Stimulated activated CD4-positive, alpha-beta T cell treated with anti-CD3 and anti-CD28 coated beads, Interleukin-2, amount 100 ng/mL, for 48 hours (primary cell): ENCODE measurements at places on chromosomes 1 and 21.

- DNase-seq = no peak
Measured at GRCh38 chr21:36704958-36705678, 6.2 kb downstream of the SIM2 start.

DNA sequence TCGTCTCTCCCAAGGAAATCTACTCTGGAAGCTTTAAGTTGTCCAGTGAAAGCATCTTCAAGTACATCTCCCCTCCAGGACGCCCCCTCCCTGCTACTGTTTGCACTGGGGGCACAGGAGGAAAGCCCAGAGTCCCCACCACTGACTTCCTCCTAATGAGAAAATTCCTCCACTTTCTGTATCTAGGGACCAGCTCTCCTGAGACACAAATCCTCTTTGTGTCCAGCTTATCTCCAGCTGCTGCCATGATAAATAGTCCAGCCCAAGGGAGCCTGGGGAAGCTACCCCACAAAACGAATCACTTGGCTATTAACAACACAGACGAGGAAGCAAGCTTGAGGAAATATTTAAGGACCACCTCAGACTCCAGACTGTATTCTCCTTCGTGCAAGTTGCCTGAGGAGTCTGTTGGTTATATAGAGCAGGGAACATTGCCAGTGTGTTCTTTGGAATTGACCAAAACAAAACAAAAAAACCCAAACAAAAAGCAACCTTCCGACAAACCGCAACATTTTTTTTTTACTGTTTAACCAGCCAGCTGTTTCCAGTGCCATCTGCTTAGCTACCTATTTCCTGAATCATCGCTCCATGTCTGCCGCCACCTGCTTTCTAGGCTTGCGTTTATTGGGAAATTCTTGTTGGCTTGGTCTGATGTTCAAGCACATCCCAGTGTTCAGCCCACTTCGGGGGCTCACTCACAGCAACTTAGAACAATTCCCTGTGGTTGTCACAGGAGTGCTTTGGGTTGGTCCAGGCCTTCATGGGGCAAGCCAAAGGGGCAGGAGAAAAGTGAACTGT lies 7.7 kb downstream of the C1orf226 start:
- no peak for DNase-seq

DNA sequence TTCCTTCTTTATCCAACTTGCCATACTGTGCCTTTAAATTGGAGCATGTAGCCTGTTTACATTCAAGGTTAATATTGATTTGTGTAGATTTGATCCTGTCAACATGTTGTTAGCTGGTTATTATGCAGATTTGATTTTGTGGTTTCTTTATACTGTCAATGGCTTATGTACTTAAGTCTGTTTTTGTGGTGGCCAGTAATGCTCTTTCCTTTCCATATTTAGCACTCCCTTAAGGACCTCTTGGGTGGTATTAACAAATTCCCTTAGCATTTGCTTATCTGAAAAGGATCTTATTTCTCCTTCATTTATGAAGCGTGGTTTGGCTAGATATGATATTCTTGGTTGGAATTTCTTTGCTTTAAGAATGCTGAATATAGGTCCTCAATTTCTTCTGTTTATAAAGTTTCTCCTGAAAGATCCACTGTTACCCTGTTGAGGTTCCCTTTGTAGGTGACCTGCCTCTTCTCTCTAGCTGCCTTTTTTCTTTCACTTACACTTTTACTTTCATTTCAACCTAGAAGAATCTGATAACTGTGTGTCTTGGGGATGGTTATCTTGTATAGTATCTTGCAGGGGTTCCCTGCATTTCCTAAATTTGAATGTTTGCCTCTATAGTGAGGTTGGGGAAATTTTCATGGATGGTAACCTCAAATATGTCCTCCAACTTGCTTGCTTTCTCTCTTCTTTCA lies 86.9 kb upstream of the NEGR1 start:
- no peak for DNase-seq

DNA sequence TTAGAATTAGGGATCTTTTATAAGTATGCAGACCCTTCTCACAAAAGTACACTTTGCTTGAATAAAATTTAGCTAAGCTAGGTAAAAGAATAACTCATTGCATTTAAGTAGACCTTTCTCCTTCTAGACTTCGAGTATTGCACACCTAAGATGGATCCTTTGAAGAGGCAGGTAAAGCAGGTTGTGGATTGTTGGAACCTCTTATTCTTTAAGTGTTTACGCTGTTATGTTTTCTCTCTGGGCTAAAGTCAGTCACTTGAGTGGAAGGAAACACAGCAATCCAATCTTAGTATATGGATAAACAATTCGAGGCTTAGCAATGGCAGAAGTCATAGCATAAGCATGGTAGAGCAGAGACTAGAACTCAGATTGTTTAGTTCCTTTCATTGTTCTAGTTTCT lies 11.4 kb downstream of the MAGI3 start:
- DNase-seq = no peak

- DNase-seq = no peak
Measured at GRCh38 chr1:229887043-229887822, 179.8 kb upstream of the GALNT2 start.

GRCh38 chr1:209583408-209583807 lies at the start of gene CAMK1G:
Gene CAMK1G, plus strand, starts transcription at chr1:209583714. Its CDS starts 11,270 bp downstream, at chr1:209594984.
- DNase-seq = no peak

DNA sequence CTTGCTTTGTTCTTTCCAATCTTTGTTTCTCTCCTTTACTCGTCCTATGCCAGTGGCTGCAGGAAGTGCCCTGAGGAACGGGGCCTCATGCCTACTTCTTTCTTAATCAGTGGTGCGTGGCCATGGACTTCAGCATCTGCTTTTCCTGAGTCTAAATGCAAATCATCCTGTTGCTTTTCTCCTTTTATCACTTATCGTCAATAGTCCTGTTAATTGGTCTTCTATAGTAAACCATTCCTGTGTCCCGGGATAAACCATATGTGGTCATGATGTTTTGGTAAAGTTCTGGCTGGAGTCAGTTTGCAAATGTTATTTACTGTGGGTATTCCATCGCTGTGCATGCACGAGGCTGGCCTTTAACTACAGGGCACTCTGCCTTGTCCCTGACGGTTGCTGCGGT lies 47.5 kb downstream of the AGPAT3 start:
- no peak for DNase-seq

DNA sequence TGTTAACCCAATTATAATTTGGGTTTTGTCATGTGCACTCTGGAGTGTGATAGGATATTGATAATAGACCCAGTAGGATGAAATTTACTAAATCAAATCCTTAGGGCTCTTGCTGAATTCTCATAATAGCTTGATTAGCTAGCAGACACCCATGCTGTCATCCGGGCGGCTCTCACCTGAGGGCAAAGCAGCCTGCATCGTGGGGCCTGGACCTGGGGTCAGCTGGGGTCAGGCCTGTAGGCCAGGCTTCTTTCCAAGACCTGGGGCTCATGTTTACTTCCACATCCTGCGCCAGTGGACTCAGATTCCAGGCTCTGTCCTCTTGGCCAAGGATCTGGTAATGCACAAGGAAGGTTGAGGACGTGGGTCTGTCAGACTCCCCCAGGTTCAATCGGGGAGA lies 486.3 kb downstream of the NPHP4 start:
- no peak for DNase-seq

DNA sequence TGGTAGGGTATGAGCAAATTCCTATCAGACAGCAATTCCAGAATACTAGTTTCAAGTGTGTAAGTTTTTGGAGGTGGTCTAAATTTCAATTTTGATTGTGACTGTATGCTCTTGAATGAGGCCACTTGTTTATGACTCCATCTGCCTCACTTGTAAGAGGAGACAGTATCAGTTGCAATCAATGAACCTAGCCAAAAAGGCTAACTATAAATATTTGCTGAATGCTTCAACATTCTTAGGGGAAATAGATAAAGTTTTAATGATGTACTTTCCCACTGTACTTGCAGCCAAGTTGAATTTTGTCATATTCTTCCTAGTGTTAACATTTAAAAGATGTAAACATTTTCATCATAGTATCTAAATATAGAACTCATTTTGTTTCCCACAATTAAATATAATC lies 32.1 kb upstream of the RWDD3 start:
- DNase-seq = no peak

DNA sequence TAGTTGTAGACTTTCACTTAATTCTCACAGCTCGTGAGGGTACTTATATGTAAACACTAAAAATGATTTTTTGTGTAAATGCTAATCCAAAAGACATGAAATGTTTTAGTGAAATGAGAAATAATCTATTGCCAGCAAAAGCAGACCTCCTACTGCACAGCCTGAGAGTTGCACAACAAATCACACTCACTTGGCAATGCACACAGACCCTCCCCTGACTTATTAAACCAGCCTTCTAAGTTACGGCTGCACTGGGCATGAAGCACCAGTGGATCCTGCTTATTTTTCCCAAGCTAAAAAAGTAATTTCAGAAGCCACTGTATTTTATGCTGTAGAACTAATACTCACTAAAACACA lies 10.3 kb downstream of the ERRFI1 start:
- DNase-seq = no peak

DNA sequence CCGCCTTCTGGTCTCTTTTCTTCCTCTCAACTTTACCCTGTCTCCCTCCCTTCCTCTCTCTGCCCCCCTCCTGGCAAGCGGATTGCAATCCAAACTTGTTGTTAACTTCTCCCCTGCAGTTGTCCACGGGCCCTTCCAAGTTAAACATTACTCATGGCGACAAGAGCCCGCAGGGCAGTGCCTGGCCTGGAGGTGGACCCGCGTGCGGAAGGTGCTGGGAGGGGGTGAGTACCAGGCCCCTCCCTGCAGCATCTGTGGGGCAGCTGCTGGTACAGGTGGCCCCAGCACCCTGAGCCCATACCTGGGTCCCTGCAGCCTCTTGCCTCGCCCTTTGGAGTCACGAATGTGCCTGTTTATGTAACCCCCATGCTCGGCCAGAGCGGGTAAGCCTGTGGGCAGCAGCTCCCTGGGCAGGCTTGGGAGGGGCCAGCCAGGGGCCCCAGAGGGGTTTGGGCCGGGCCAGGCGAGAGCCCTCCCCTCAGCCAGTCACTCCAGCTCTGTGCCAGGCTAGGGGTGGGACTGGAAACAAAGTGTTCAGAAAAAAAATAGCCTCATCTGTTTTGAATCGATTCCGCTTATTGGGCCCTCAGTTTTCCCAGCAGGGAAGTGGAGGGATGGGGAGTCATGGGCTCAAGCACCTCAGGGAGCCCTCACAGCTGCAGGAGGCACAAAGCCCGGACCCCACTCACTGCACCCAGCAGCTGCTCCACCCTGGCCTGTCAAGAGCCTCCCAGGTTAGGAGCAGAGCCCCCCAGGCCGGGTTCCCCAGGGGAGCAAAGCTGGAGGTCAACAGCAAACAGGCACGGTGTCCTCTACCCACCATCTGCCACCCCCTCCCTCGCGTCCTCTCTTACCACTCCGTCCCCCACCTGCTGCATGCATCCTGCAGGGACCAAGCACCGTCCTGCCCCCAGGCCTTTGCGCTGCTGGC lies 14.0 kb upstream of the FAAP20 start:
- DNase-seq = no peak

DNA sequence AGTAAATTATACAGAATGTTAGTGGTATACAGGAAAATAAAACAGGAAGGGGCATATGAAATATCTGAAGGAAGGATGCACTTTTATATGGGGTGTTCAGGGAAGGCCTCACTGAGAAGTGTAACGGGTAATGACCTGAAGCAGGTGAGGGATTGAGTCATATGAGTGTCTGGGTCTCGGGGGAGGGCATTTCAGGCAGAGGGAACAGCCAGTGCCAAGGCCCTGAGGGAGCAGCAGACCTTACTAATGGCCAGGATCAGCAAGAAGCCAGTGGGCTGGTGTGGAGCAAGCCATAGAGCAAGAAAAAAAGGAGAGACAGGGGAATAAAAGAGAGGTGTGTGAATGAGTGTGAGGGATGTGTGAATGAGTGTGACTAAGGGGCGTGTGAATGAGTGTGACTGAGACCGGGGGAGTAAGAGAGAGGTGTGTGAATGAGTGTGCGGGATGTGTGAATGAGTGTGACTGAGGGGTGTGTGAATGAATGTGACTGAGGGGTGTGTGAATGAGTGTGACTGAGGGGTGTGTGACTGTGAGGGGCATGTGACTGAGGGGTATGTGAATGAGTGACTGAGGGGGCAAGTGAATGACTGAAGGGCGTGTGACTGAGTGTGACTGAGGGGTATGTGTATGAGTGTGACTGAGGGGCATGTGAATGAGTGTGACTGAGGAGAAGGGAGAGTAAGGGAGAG lies 107.2 kb downstream of the GLIS1 start:
- no peak for DNase-seq

- DNase-seq = no peak
Measured at GRCh38 chr1:203048086-203048485, 21.8 kb downstream of the PPFIA4 start.

GRCh38 chr1:18341291-18342069 lies 139.2 kb upstream of the KLHDC7A start:
- DNase-seq = no peak

GRCh38 chr1:14706631-14707030 lies 108.1 kb downstream of the KAZN start:
- DNase-seq = no peak

GRCh38 chr1:243723458-243724043 lies 126.5 kb downstream of the AKT3 start:
- no peak for DNase-seq

DNA sequence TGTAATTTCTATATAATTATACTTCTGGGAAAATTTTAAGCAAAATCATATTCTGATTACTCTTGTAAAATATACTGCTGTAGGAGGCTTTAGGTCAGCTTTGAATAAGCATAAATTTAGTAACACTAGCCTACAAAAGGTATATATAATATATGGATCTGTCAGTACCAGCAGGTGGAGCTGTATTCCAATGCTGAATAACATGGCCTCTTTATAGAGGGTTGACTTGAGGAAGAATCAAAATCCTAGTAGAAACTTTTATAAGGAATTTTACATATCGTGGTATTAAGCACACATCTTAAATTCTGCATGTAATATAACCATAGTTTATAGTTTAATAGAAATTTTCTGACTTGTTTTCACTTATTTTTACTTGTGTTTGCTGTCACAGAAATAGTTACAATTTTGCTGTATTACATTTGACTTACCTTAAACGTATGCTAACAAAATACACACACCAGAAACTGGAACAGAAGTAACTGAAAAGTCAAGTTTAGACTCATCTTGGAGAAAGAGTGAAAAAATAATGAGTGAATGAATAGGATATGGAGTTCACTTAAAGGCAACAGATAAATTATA lies 79.3 kb downstream of the HMCN1 start:
- no peak for DNase-seq

- DNase-seq = no peak
Measured at GRCh38 chr21:15050568-15051377, 14.0 kb downstream of the NRIP1 start.

- DNase-seq = no peak
Measured at GRCh38 chr1:22508991-22509390, 54.3 kb upstream of the EPHA8 start.
